Panc1 (cell line): ENCODE measurements at places on chromosomes 4 and X.

GRCh38 chr4:143307531-143307930 is 29.1 kb upstream of the GAB1 start:
- DNase-seq, result no peak

DNA sequence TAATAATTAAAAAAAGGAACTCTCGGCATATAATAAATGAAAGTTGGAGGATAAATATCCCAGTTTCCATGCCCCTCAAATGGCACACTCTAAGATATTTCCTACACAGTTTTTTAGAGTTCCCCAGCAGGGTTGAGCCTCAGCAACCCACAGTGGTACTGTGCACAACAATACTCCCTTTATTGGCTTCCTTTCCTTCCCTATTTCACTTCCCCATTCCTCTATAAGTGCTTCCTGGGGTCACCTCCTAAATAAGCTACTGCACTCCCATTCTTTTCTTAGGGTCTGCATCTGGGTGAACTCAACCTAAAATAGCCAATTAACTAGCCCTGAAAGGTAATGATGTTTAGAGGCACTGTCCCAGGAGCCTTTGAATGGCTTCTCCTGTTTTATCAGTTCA is 76.4 kb upstream of the NHS start:
- DNase-seq, result no peak

GRCh38 chr4:88008743-88009171 is 1.3 kb downstream of the PKD2 start:
- no peak for DNase-seq

- no peak for DNase-seq
These were observed 183.3 kb downstream of the KDR start for GRCh38 chr4:54941994-54942552.

DNA sequence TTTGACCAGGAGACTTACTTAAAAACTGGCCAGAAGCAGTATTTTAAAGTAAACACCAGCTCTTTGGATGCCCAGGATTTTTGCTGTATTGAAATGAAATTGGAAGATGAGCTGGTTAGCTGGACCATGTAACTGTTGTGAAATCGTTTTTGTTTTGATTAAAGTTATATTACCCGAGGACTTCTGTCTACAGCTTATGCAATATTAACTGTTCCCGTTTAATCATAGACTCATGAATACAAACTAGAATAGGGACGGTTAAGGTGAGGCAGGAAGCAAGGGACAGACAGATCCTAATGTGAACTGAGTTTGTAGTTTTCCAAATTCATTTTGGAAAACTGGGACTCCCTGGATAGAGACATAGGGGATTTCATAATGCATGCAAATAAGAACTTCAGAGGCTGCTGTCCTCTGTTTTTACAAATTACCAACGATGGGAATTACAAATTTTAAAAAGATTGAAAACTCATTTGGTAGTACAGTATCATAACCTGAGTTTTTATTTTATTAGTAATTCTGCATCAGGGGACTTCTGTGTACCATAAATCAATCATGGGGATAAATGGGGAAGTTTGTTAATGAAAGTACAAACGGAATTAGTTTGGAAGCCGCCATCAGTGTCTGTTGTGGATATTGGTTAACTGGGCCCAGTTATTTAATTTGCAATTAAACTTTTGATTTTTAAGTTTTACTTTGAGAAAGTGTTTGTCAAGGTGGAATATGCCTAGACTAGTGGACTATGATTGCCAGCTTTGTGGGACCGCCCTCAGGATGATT is 304.4 kb downstream of the AFF2 start:
- no peak for DNase-seq

DNA sequence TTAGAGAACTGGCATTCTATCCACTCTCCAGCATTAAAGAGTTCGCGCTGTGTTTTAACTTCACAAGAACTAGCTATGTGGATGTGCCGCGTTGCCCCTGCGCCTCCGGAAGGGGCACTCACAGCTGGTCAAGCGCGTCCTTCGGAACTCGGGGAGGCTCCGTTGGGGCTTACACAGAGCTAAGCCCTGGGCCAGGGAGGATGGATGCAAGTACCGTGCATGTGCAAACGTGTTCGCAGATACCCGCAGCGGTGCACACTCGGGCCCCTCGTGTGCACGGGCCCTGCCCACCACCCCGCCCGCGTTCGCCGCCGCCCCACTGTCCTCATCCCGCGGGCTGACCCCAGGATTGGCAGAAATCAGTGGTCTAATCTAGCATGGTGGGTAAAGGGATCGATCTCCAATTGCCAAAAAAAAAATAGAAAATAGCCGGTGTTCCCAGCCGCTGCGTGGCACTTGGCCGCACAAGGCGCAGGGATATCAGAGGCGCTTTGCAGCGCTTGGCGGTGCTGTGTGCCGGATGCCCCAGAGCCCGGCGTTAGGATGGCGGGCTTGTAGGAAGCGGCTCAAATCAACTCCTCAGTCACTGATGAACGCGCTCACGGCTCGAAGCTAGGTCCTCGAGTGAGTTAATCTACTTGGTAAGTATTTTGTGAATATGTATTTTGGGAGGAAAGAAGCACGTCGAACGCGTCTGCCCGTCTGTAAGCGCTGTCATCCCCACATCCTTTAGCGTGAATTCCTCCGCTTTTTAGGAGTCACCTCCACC is 989 bp upstream of the PCDH10 start:
- no peak for DNase-seq

- no peak for DNase-seq
These were observed 35.4 kb downstream of the C4orf33 start for GRCh38 chr4:129131343-129131742.

GRCh38 chr4:61628727-61629126 is 428.6 kb downstream of the ADGRL3 start:
- DNase-seq, result no peak
